ENCODE measurements at places on chromosomes 4 and X.

DNA sequence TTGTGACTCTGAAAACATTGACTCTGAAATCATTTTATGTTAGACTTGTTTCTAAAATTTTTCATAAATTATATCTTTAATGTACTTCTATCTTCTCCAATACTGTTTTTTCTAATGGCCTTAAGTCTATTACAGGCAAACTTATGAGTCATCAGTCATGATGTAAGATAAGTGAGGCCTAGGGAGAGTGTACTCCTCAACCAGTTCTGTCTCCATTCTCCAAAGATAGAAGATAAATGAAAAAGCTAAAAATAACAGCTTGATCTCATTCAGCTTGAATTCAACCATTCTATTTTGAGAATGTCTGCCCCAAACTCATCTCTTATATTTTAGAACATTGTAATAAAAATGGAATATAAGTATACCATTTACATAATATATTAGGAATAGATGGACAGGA is 34.5 kb downstream of the STBD1 start:
- DNase-seq = no peak

GRCh38 chr4:120873554-120873953 is 49.0 kb downstream of the PRDM5 start:
- no peak for DNase-seq

DNA sequence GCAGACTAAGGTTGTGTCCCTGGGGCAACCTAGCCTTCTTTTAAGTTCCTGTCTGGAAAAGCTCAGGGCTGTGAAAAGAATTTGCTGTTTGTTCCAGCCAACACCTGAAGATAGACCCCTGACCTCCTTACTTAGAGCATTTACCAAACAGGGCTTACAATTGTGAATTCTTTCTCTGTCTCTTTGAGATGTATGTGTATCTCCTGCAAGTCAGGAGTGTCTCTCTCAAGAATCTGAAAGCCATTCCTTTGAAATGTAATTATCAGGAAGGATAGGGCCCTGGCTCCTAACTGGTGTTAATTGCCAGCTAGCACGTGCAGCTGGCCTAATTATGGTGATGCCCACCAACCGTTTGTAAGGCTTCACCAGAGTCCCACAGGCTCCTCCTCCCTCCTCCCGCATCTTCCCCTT is 18.2 kb downstream of the CCNG2 start:
- DNase-seq = no peak

GRCh38 chr4:140153718-140154571 is at the start of gene MAML3:
TSS of gene MAML3 (minus strand) at chr4:140154184. CDS start at chr4:140153327, 857 bp downstream.
- peak; percentile 81 for DNase-seq

GRCh38 chrX:136104936-136105335 is 42.4 kb upstream of the FHL1 start:
- DNase-seq = no peak

GRCh38 chrX:2526390-2526789 is 25.6 kb upstream of the DHRSX start:
- DNase-seq = no peak

DNA sequence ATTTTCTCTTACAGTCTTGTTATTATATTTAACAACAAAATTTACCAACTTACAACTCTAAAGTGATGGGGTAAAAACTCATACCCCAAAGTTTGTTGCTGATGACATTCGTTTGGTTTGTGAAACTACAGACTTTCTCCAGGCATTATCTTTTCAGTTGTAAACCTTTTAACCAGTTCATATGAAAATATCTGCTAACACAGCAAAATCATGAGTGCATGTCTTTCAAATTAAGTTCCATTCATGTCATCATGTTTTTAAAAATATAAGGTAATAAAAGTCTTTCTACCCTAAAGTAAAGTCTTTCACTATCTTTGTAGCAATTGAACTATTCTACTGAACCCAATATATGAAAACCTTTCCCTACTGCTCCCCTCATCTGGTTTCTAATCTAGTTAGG is 3.4 kb upstream of the GALNTL6 start:
- DNase-seq = no peak

DNA sequence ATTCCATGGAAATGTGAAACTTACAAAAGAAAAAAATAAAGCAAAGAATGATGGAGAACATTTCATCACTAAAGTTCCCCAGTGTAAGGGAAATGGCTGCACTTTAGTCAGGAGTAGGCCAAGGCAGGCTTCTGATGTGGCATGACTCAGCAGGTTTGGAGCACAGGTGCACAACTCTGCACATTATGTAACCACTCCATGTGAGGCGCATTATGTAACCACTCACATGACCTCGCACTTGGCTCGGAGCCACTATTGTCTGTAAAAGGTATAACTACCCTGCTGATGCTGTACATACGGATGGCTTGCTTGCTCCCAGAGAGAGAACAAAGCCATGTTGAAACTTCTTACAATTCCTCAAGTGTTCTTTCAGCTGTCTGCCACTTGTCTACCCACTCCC is 727.6 kb downstream of the TRAM1L1 start:
- DNase-seq = no peak

DNA sequence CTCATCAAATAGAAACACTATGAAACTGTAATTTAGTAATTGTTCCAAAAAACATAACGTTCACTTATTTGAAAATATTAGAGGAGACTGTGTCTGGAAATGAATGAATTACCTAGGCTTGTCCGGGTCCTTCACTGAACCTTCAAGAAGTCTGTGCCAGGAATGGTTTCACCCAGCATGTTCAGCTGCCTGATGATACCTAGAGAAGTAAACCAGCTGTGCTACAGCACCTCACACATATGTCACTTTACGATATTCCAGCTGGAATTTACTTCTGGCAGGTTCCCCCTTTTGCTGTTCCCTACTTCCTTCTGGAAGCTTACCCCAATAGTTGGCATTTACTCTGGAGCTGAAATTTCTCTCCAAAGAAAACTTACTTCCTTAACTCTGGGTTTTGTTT is 906.5 kb downstream of the FAT4 start:
- DNase-seq = no peak

- DNase-seq = no peak
Observed at GRCh38 chr4:70197842-70198241, 2.3 kb downstream of the ODAM start.

DNA sequence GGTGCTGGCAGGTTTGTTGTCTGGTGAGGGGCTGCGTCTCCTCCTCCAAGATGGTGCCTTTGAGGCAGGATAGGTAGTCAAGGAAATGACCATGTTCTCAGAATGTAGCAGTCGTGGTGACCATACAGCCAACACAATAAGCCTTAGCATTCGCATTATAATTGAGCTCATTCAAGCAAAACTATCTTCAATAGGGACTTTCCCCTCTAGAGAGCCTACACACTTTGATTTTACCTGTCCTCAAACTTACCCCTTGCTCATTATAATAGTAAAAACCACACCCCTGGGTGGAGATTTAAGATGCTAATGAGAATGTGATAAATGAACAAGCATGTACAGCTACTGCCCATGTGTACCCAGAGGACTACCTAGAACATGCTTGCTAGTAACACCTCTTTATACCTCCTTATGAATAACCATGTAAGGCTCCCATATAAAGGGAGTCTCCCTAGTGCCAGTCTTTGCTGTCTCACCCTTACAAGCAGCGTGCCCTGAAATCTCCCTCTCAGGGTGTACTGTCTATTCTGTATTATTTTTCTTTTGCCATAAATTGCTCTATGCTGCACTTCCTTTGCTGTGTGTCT is 48.2 kb downstream of the FGFBP1 start:
- no peak for DNase-seq

DNA sequence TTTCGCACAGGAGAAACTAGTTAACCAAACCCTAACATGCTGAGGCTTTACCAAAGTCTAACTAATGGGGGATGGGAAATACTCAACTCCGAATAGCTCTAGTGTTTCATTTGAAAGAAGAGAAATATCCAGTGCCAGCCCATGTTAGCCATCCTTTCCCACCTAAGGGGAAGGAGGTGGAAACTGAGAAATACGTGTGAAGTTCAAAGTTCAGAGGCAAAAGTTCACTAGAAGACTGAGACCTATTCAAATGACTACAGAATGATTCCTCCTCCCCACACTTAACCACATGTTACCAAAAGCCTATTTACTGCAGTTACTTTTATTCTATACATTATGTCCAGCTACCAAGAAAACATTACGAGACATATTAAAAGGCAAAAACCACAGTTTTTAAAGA is 106.3 kb downstream of the CENPC start:
- no peak for DNase-seq

DNA sequence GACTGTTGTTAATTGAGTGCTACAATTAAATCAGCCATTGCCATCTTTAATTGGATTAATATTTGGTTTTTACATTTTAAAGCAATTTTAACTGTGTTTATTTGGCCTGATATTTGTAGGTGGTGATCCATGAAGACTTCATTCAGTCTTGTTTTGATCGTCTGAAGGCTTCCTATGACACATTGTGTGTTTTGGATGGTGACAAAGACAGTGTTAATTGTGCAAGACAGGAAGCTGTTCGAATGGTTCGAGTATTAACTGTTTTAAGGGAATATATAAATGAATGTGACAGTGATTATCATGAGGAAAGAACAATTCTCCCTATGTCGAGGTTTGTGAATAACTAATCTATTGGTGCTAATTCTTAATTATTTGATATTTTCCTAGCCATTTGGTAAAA is 82.6 kb downstream of the USP9X start:
- no peak for DNase-seq

DNA sequence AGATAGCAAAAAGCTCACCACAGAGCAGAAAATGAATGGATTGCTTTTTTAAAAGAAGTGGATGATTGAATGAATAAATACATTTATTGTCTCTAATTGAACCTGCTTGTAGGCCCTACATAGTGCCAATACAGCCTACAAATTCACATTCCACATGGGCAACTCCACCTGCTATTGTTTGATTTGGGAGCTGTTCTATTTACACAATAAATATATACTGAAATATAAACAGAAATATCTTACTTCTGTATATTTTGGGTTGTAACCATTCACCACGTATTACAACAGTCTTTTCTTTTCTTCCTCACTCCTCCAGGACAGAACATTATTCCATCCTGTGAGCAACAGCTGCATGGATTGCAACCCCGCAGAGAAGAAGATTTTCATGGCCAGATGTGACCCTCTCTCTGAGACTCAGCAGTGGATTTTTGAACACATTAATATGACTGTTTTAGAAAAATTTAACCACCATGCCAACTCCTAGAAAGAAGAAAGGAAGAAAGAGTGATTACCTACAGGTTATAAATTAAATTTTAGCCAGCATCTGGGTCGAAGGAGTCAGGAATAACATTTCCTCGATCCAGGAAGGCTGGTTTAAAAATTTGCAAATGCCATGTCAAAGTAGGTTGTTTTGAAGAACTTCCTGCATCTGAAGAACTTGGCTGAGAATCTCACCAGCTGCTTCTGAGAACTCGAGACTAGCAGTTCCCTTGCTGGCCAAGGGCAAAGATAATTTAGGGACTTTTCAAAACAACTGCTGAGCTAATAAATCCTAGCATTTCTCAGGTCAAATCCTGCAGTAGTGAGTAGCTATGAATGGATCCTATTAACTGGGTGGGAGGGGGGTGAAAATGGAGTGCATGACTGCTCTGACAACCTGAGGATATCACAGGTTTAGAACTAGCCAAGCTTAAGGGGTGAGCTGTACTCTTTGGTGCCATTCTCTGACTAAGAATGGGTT is 128.7 kb upstream of the GALNT7 start:
- DNase-seq = no peak

- no peak for DNase-seq
Observed at GRCh38 chrX:116009346-116009745, 161.2 kb upstream of the AGTR2 start.

DNA sequence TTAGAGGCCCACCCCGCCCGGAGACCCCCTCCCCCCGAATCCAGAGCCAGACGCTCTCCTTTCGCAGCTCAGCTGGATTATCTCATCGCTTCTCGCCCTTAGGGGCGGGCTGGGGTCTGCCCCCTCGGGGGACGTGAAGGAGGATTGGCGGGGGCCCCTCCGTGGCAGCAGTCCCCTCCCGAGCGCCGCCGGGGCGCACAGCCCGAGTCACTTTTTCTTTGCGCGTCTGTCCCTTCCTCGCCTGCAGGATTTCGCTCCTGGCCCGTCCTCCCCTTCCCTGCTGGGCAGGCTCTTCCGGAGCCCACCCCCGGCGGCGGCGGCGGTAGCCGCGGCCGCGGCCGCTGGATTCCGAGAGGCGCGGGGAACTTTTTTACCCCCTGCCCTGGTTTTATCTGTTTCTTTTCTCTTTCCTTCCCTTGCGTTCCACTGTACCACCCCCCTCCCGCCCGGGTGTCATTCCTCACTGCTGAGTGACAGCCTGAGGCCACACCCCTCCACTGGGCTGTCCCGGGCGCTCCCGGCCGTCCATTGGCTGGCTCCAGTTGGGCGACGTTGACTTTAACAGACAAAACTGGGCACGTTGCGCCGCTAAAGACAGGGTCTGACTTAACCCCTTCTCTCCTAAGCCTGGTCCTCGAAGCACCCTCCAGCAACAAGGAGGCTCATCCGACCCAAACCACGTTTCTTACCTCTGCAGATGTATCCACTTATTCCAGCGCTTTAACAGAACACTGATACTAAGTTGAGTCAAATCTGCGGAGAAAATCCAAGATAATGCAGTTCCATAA is 492 bp upstream of the NKX3-2 start:
- DNase-seq = no peak

- DNase-seq = no peak
Observed at GRCh38 chrX:121308276-121308805, 260.9 kb downstream of the GLUD2 start.

GRCh38 chr4:40283968-40284367 is 51.2 kb upstream of the CHRNA9 start:
- peak; percentile 84 for DNase-seq

GRCh38 chr4:1381944-1382541 is 24.2 kb downstream of the NKX1-1 start:
- DNase-seq = no peak

GRCh38 chr4:2331519-2332200 is 69.8 kb upstream of the MXD4 start:
- no peak for DNase-seq

Data from activated CD8-positive, alpha-beta memory T cell treated with anti-CD3 and anti-CD28 coated beads, Interleukin-2, amount 50 U/mL, for 4 hours (primary cell).